ENCODE measurements at places on chromosomes 6 and 20.

DNA sequence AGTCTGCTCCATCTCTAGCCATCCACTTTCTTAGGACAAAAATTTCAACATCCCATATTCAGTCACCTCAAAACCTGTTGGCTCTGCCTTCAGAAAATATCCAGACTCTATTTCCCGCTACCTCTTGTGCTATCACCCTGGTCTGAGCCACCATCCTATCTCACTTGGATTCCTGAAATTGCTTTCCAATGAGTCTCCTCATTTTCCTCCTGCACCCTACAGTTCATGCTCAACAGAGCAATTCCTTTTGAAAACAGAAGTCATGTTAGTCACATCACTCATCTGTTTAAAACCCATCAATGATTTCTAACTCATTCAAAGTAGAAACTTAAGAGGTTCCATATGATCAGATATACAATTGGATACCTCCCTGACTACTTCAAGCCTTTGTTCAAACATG is 229.9 kb downstream of the ADGRG6 start:
- no peaks in the 10 kb centered on the region for H3K4me1 ChIP-seq
- H3K27ac ChIP-seq: no peak overlapping the region
- no peaks in the 10 kb centered on the region for H3K27me3 ChIP-seq
- H3K4me3 ChIP-seq: no peak overlapping the region
- no peaks in the 10 kb centered on the region for H3K36me3 ChIP-seq

- DNase-seq: no peak
- H3K4me3 ChIP-seq: no peak overlapping the region
- no peaks in the 10 kb centered on the region for H3K27me3 ChIP-seq
- no peak overlapping the region for H3K27ac ChIP-seq
These were observed 488.0 kb upstream of the NOX3 start for GRCh38 chr6:155943635-155944034.

GRCh38 chr6:156954816-156955215 is 177.6 kb downstream of the ARID1B start:
- no peaks in the 10 kb centered on the region for H3K36me3 ChIP-seq
- no peaks in the 10 kb centered on the region for H3K27me3 ChIP-seq
- DNase-seq: no peak
- H3K4me3 ChIP-seq: no peak overlapping the region

DNA sequence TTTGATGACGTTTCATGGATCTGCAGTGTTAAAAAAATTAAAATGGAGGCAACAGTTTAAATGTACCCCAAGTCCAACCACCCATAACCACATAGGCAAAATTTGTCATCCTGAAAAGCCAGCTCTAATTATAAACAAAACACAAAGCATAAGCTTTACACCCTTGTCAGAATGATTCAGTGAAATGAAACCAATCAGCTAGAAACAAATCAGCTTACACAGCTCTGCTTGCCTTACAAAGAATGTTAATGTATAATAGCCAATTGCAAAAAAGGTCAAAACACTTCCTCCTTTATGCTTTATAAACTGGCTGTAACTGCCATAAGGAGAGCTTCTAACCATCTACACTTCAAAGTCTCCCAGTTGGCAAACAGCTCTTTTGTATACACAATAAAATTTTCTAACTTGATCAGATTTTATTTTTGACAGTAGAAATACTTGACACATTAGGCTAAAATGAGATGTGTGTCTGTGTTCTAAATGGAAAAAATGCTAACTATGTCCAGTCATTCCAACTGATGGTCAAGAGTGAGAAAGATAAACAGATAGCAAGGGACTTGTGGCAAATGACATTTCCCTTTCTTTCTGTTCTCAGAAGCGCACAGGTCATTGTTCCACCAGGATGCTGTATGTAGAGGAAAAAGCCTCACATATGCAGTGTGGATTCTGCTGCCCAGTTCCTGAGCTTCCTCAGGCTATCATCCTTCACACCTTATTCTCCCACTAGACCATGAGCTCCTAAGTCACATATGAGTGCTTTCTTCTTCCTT is 344.3 kb upstream of the ID4 start:
- H3K4me3 ChIP-seq: no peak overlapping the region
- H3K36me3 ChIP-seq: no peaks in the 10 kb centered on the region
- DNase-seq: no peak
- H3K27ac ChIP-seq: no peak overlapping the region
- H3K4me1 ChIP-seq: no peaks in the 10 kb centered on the region

GRCh38 chr6:98747273-98747672 is 87.1 kb upstream of the POU3F2 start:
- no peak overlapping the region for H3K4me3 ChIP-seq
- no peaks in the 10 kb centered on the region for H3K27me3 ChIP-seq
- no peak overlapping the region for H3K27ac ChIP-seq

- no peaks in the 10 kb centered on the region for H3K27me3 ChIP-seq
- no peak for DNase-seq
- peaks cover 4% of the 10 kb centered on the region for H3K36me3 ChIP-seq
These were observed 828.2 kb upstream of the MAP3K7 start for GRCh38 chr6:91415031-91415605.

- no peak overlapping the region for H3K4me3 ChIP-seq
- H3K27me3 ChIP-seq: no peaks in the 10 kb centered on the region
- no peak for DNase-seq
- no peak overlapping the region for H3K27ac ChIP-seq
- no peaks in the 10 kb centered on the region for H3K4me1 ChIP-seq
- no peaks in the 10 kb centered on the region for H3K36me3 ChIP-seq
These were observed 100.4 kb upstream of the NAA20 start for GRCh38 chr20:19916531-19917485.

- H3K36me3 ChIP-seq: no peaks in the 10 kb centered on the region
- no peak overlapping the region for H3K4me3 ChIP-seq
- no peaks in the 10 kb centered on the region for H3K4me1 ChIP-seq
- no peak for DNase-seq
- H3K27me3 ChIP-seq: no peaks in the 10 kb centered on the region
These were observed 94.0 kb upstream of the PHACTR1 start for GRCh38 chr6:12622566-12622965.

- no peak overlapping the region for H3K27ac ChIP-seq
- H3K4me3 ChIP-seq: no peak overlapping the region
- H3K27me3 ChIP-seq: no peaks in the 10 kb centered on the region
- no peaks in the 10 kb centered on the region for H3K4me1 ChIP-seq
These were observed 24.8 kb upstream of the APMAP start for GRCh38 chr20:25017257-25017803.

Data from neural progenitor cell (in vitro differentiated cells).